Airway epithelial cell (primary cell): ENCODE measurements at places on chromosomes 5 and 9. TPM values are rescaled to one million over a fixed set of nuclear protein-coding genes. Genes with fewer than 3 reads are reported as not detected.

The DMRTA1 gene
- total RNA-seq: 2.0 and 2.4 TPM in 2 replicates

The COL23A1 gene
- 0.23 and 0.35 TPM in 2 replicates for total RNA-seq

The GABRA6 gene
- total RNA-seq: not detected in 2 replicates

The SH3RF2 gene
- total RNA-seq: 14.8 and 19.2 TPM in 2 replicates

The GABBR2 gene
- 0.19 and 0.56 TPM in 2 replicates for total RNA-seq

The LCN15 gene
- not detected in 2 replicates for total RNA-seq

The SHISAL2B gene
- total RNA-seq: not detected in 2 replicates

The SLC6A19 gene
- not detected in 2 replicates for total RNA-seq

The OR1J2 gene
- total RNA-seq: not detected in 2 replicates

The LCN9 gene
- total RNA-seq: not detected in 2 replicates

The IFNA6 gene
- total RNA-seq: not detected in 2 replicates

The CCDC180 gene
- total RNA-seq: 0.49 and 0.51 TPM in 2 replicates

The POU5F2 gene
- 0.07 and 0.33 TPM in 2 replicates for total RNA-seq

The ADAMTS13 gene
- total RNA-seq: 0.56 and 1.6 TPM in 2 replicates

The FAM153A gene
- not detected in 2 replicates for total RNA-seq

The ORM2 gene
- total RNA-seq: not detected in 2 replicates

The GRAMD2B gene
- 24.3 and 24.9 TPM in 2 replicates for total RNA-seq
